ENCODE measurements at places on chromosomes 13 and 19.

GRCh38 chr13:99980824-99981734 is 505 bp upstream of the ZIC2 start:
- peak; percentile 51 for DNase-seq

- DNase-seq = no peak
Observed at GRCh38 chr13:21106089-21106488, 44.7 kb upstream of the LATS2 start.

DNA sequence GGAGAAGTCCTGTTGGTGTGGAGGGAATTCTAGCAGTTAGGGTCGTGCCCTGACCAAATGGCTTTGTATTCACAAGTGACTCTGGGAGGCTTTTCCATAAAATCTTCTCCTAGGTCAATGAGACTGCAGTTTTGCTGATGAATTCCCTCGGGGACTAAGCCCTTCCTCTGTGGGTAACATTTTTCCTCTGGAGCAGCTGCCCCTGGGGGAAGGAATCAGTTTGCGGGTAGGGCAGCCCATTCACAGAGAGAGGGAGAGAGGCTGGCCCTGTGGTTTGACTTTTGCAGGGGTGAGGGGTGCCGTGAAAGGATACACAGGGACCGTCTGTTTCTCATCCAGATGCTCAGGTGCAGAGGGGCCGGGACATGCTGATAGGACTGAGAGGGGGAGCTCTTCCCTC is 67.3 kb downstream of the ERICH6B start:
- no peak for DNase-seq

DNA sequence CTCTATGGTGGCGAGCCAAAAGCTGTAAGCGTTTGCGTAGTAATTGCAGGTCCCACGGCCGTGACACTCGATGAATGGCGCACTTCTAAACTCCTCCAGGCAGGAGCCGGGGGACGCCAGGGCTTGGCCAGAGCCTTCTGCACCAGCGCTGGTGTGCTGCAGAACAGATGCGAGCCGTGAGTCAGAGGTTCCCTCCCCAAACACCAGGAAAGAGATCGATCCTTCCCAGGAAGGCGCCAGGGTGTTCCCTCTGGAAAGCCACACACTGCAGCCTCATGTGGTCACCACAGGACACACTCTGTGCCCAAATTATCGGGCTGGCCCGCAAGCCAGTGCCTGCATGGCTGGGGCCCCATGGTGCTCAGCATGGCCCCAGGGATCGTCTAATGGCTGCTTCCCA is 154.6 kb downstream of the COL4A1 start:
- no peak for DNase-seq

- no peak for DNase-seq
Observed at GRCh38 chr19:35991731-35992450, 3.1 kb upstream of the SDHAF1 start.

Measured in hepatocyte (in vitro differentiated cells).